Activated CD4-positive, alpha-beta T cell treated with anti-CD3 and anti-CD28 coated beads, Interleukin-2, amount 50 U/mL, for 48 hours (primary cell): ENCODE measurements at places on chromosomes 12 and 14.
A peak's percentile ranks its signal among the peaks of the same experiment; 100 is the strongest.

GRCh38 chr12:91140026-91140931 lies 29.0 kb upstream of the LUM start:
- no peak for DNase-seq

GRCh38 chr14:101713621-101714349 lies 47.7 kb upstream of the PPP2R5C start:
- no peak for DNase-seq

DNA sequence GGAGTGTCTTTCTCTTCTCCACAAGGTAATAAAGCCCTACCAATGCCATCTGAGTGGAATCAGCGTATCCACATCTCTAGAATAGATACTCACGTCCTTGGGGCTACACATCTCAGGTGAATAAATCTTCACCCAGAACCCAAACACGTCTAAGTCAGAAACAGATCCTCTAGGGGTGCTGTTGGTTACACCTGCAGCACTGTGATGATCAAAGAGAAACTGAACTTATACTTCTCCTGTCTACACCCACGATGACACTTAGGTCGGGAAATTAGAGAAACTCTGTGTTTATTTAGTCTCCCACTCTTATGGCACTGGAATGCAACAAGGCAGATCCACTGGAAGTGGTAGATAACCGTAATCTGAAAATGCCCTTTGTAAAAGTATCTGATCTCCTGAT lies 46.2 kb downstream of the WIF1 start:
- DNase-seq = no peak

GRCh38 chr14:104306450-104307040 lies 168.2 kb downstream of the KIF26A start:
- DNase-seq = no peak

DNA sequence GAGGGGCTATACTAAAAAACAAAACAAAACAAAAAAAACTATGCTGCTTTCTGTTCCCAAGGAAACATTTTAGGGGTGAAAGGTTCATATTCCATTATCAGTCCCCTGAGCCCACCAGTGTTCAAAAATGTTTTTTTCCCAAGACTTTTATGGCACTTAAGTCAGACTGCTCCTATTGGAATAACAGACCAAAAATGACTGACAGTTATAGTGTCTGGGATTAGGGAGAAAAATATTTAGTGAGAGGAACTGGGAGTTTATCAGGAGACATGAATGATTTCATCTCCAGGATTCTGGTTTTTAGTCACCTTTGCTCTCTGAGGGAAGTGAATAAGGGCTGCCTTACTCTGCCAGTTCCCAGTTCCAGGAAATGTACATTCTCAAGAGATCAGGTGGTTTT lies 68.0 kb downstream of the PDE3A start:
- DNase-seq = no peak

DNA sequence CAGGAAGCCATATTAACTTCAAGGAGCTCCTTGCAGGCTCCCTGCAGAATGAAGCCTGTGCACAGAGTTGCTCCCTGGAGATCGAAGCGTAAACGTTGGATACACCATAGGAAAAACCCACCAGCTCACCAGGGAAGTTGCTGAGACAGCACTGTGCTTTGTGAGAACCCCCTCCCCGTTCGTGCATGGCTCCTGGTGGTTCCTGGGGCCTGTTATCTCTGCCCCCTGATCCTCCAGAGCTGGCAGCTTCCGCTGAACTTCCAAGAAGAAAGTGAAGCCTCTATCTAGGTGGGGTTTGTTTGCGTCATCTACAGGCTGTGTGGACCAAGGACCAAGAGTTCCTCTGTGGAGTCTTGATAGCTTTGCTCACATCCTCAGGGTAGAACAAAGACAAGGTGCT lies 2.4 kb upstream of the CCDC85C start:
- DNase-seq = no peak

- DNase-seq = no peak
Measured at GRCh38 chr12:22525426-22525825, 18.9 kb downstream of the C2CD5 start.

GRCh38 chr14:85576848-85577542 lies 47.1 kb downstream of the FLRT2 start:
- no peak for DNase-seq

DNA sequence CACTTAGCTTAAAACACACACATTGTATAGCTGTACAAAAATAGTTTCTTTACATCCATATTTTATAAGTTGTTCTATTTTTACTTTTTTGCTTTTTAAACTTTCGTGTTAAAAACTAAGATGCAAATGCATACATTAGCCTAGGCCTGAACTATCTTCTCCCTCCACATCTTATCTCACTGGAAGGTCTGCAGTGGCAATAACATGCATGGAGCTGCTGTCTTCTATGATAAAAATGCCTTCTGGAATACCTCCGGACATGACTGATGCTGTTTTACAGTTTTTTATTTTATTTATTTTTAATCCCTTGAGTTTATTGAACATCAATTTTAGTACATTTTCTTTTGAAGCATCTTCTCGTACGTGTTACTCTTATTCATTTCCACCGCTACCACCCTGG lies 112.3 kb upstream of the TSPAN8 start:
- no peak for DNase-seq

GRCh38 chr12:117718559-117718958 lies 250.2 kb downstream of the KSR2 start:
- no peak for DNase-seq

GRCh38 chr12:5173511-5174011 lies 129.9 kb downstream of the KCNA5 start:
- DNase-seq = no peak

DNA sequence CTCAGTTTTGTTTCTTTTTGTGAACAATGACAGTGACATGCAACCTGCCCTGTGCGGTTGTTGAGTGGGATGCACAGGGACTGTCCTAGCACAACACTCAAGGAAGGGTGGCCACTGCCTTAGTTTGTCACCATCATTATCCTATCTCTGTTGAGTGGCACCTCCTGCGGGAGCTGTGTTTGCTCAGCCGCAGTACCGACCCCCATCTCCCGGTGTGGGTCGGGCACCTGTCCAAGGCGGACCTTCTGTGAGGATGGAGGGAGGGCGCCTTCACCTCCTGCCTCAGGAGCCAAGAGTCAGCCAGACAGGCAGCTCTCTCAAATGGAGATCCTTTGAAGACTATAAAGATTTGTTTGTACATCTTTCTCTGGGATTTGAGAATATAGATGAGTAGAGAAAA lies 142.1 kb downstream of the TSPAN9 start:
- DNase-seq = no peak

DNA sequence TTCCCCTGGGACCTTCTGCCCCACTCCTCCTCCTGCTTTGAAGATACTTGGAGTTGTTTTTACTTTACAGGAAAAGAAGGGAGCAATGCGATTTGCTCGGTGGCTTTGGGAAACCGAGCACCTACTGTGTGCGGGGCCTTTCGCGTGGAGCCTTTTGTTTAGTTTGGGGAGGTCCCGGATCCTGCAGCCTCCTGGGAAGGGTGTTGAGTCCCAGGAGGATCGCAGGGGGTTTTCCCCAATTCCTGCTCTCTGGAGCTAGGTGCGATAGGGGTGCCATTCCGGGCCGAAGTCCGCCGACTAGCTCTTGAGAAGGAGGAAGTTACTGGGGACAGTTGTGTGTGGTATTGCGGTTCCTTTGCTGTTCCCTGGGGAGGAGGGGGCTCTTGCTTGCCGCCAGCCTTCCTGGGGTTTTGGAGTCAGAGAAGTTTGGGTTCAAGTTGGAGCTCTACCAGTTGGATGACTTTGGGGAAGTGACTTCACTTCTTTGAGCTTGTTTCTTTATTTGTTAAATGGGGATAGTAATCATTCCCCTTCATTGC lies 1.1 kb downstream of the BRI3BP start:
- peak; percentile 24 for DNase-seq

DNA sequence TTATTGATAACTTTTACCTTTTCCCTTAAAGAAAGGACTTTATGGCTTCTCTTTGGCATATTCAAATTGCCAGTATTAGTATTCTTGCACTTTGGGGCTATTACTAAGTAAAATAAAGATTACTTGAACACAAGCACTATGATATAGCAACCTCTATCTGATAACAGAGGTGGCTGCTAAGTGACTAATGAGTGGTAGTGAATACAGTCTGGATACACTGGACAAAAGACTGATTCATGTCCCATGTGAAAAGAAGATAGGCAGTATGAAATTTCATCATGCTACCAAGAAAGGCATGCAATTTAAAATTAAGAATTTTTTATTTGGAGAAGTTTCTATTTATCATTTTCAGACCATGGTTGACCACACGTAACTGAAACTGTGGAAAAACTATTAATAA lies 399.9 kb downstream of the FSCB start:
- no peak for DNase-seq

GRCh38 chr12:87200289-87200979 lies 828.8 kb downstream of the C12orf50 start:
- no peak for DNase-seq

DNA sequence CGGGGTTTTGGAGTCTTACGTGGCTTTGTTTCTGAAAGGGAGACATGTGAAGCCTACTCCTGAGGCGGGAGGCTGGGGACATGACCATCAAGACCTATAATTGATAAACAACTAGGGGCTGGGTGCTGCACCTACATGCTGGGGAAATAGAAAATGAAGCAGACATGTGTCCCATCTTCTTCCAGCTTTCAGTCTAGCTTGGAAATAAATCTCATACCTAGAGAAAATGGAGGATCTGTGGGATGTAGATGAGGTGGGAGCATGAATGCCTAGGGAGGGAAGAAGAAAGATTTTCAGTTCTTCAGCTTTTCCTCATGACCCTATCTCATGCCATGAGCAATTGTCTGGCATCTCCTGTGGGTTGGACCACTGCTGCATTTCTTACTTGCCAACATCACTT lies 22.1 kb downstream of the EMP1 start:
- no peak for DNase-seq

DNA sequence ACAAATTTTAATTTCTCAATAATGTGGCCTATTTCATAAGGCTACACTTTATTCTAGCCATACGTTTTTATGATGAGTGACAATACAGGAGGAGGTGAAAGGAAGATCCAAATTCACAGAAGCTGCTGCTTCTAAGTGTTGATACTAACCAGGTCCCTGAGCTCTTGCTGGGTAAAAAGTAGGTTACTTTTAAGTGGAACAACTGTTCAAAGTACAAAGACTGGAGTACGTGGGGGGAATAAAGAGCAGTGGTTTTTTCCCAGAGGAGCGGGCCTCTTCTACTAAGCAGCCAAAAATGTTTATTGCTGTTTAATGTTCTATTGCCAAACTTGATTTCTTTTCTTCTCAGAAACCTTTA lies 301.8 kb downstream of the AEBP2 start:
- DNase-seq = no peak

DNA sequence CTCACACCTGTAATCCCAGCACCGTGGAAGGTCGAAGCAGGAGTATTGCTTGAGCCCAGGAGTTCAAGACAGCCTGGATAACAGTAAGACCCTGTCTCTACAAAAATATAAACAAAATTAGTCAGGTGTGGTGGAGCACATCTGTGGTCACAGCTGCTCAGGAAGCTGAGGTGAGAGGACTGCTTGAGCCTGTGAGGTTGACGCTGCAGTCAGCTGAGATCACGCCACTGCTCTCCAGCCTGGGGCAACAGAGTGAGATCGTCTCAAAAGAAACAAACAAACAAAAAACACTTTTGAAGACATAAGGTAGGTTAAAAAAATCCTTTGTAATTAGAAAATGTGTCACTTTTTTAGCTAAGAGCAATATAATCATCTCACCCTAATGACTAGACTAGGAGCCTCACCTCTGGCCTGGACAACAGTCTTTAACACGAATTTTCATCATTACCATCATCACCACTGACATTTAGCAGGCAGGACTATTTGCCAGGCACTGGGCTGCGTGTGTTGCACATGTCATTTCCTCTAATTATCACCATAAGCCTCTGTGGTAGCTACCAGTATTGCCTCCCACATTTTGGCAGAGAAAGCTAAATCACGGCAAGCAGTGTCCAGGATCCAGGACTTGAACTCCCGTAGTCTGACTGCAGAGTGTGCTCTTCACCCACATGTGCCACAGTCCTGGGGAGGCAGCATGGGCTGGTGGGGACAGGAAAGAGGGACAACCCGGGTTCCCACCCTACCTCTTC lies 4.6 kb upstream of the SYCP3 start:
- DNase-seq = no peak

GRCh38 chr12:75713434-75713833 lies 202.0 kb upstream of the KRR1 start:
- no peak for DNase-seq

DNA sequence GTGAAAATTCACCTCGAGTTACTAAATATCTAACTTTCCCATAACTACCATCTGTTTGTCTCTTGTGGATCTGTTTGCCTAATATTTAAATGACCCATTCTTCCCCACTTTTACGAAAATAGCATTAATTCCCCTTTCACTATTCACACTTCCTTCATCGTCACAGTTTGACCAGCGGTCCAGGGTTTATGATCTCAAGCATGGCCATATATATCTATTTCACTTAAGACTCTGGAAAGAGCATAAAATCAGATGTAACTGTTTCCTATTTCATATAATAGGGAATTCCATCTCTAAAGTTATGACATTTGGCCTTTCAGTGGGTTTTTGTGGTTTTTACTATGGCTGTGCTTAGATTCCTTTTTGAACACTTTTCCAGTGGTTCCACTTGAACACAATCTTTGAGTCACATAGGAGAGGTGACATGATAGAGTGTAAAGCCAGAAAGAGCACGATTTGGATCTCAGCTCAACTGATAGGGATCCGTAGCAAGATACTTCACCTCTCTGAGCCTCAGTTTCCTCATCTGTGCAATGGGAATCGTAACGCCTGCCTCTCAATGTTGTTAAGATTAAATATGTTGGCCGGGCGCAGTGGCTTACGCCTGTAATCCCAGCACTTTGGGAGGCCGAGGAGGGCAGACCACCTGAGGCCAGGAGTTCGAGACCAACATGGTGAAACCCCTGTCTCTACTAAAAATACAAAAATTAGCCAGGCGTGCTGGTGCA lies 754 bp upstream of the BCL2L14 start:
- DNase-seq = no peak

GRCh38 chr12:124231980-124232653 lies 62.8 kb upstream of the RFLNA start:
- DNase-seq = no peak

- no peak for DNase-seq
Measured at GRCh38 chr12:90299121-90299520, 590.5 kb upstream of the ATP2B1 start.

DNA sequence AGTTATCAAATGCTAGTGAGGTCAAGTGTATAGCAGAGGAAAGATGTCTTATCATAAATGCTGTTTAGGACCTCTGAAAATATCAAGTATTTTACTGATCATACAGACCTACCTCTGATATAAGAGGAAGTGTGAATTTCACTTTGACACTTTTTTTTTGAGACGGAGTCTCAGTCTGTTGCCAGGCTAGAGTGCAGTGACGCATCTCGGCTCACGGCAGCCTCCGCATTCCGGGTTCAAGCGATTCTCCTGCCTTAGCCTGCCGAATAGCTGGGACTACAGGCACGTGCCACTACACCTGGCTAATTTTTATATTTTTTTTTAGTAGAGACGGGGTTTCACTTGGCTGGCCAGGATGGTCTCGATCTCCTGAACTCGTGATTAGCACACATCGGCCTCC lies 55.1 kb upstream of the PIK3C2G start:
- DNase-seq = no peak

DNA sequence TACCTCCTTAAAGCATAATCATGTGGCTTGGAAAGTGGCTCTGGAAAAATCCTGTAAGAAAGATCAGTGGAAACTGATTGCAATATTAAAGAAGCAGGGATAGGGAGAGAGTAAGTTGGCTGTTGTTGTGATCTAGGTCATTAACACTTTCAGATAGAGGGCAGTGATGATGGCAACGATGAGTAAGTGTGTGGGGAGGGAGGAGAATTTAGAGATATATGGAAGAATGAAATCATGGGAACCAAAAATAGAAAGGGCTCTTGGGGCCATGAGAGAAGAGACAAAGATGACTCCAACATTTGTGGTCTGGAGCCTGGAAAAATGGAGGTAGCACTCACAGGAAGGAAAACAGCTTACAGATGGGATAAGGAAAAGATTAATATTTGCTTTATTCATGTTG lies 23.3 kb downstream of the SNRPF start:
- DNase-seq = no peak
